ENCODE measurements at places on chromosomes 7 and 10.

- DNase-seq, result no peak
These were observed 25.6 kb downstream of the RNF216 start for GRCh38 chr7:5755704-5756504.

- no peak for DNase-seq
These were observed 258.5 kb upstream of the AOAH start for GRCh38 chr7:36982766-36983165.

DNA sequence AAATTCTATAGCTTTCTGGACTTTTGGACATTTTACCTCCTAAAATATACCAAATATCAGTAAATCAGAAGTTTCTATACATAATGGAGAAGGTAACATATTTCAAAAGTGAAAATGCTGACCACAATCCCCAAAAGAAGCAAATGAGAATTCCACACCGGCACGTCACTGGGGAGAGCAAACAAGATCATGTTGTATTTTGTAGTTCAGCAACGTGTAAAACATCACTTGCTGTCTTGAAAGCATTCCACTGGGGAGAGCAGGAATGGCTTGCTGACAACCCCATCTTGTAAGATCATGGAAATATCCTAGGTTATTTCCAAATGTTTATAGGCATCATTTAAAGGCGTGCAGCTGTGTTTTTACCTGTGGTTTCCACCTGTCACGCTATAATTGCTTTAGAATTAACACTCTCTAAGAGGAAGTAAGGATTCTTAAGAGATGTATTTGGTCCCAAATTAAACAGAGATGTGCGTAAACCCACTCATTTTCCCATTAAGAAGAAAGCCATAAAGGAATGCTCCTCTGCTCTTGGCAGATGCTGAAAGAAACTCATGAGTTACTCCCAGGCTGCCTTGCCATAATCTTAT is 397.1 kb upstream of the POT1 start:
- DNase-seq, result no peak

GRCh38 chr10:73168465-73168803 is 515 bp downstream of the FAM149B1 start:
- DNase-seq, result peak; percentile 25

DNA sequence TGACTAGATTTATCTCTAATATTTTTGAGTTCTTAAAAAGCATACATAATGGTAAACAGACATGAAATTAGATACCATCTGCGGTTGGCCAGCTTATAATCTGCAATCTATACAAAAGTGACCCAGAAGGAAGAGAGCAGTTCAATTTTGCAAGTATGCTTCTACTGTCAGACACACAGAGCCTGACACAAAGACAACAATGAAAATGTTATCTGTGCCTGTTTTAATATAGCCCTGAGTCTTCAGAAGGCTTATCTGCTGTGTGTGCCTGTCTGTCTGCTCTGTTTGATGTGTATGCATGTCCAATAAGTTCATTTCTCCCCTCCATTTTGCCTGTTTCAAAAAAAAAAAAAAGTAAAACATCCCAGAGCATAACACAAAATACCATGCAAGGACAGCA is 73.3 kb upstream of the FHIP2A start:
- no peak for DNase-seq

DNA sequence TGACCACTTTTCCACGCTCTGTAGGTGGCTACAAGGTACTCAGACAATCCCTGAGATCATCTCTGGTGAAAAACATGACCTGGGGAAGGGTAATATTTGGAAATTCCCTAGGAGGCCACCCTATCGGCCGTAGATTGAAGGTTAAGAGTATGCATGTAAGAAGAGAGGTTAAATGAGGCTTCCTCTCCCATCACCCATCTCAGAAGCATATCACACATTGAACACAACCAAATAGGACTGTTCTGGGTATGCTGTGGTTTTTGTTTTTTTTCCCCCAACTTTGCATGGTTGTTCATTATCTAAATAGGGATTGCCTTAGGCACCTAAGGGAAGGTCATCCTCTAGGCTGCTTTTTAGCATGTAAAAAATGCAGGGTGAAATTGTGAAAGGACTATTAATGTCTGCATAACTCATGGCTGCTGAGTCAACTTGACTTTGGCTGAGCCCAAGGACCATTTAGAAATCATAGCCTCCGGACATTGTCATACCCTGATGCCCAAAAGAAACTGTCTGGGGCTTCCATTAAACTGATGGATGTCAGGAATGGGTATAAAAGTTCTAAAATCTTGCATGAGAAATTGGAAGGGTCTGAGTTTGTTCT is 24.7 kb upstream of the ST8SIA6 start:
- DNase-seq, result no peak

GRCh38 chr7:132825932-132826835 is 249.9 kb upstream of the PLXNA4 start:
- DNase-seq, result no peak

- no peak for DNase-seq
These were observed 10.3 kb upstream of the GARS1 start for GRCh38 chr7:30584415-30584814.

GRCh38 chr10:114665406-114665805 is 7.3 kb upstream of the ABLIM1 start:
- no peak for DNase-seq

- no peak for DNase-seq
These were observed 72.8 kb downstream of the CARD11 start for GRCh38 chr7:2970861-2971260.

DNA sequence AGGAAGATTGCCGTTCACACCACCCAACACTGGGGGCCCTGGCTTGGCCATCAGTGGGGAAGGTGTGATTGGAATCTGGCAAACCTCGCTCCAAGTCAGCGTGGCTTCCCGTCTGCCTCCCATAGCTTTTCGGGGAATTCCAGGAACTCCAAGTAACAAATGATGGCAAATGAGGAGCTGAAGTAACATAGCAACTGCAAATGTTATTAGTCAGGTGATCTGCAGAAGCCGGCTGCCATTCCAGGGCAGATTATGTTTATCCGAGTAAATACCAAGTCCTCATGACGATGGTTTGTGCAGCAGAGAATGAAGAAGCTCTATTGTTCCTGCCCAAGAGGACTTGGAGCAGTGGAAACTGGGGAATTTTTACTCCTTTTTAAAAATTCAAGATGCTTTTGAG is 270.5 kb upstream of the PODXL start:
- no peak for DNase-seq

DNA sequence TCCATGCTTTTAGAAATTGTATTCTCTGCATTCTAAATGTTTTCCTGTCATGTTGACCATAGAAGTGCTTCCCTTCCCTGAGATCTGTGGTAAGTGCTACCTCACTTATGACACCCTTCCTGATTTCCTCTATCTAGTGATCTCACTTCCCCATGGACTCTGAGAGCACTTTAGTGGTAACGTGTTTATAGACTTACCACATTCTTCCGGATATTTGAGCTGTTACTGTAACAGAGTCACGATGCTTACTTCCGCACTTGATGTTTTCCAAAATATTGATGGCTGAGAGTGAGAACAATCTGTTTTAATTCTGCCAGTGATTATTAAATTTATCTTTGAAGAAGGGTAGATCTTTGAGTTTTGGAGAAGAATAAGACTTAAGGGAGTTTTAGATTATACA is 60.1 kb upstream of the NAMPT start:
- no peak for DNase-seq

- no peak for DNase-seq
These were observed 161.1 kb downstream of the FANK1 start for GRCh38 chr10:126057494-126057893.

- DNase-seq, result peak; percentile 3
These were observed 32.4 kb downstream of the TSPAN12 start for GRCh38 chr7:120825576-120825975.

DNA sequence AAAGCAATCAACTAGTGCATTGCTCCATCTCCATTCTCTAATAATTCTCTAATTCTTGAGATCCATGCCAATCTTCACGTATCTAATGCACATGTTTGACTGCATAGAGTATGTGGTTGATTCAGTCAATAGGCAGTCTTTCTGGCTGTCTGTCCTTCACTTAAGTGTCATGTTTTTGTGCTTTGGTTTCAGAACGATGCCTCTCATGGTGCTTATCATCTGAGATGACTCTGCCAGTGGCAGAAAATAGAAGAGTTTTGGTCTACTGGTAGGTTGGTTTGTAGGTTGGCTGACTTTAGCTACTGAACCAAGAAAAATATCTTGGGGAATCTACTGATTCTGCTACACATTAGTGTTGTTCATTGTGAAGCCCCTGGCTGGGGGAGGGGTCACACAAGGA is 364.2 kb downstream of the SFMBT2 start:
- DNase-seq, result no peak

GRCh38 chr10:55353414-55353813 is 552.4 kb upstream of the PCDH15 start:
- no peak for DNase-seq

DNA sequence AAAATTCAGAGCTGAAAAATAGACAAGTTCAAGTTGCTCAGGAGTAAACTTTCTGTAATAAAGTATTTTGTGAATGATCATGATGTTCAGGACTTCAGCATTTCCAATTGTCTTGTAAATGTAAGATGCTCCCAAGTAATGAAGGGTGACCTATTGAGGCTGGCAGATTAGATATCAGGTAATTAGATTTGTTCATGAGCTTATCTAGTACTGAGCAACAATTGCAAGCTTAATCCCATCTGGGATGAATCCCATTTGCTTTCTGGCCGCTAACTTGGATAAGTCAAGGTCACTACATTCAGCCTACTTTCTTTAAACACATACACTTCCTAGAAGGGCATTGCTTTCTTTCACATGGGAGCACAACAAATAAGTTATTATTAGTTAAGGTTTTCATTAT is 82.4 kb upstream of the ITGB1 start:
- DNase-seq, result no peak

GRCh38 chr7:144028547-144028946 is 20.2 kb upstream of the OR2A5 start:
- no peak for DNase-seq

GRCh38 chr10:71582019-71582418 is 137.6 kb downstream of the C10orf105 start:
- no peak for DNase-seq

- no peak for DNase-seq
These were observed 9.2 kb upstream of the GSAP start for GRCh38 chr7:77425101-77426051.

DNA sequence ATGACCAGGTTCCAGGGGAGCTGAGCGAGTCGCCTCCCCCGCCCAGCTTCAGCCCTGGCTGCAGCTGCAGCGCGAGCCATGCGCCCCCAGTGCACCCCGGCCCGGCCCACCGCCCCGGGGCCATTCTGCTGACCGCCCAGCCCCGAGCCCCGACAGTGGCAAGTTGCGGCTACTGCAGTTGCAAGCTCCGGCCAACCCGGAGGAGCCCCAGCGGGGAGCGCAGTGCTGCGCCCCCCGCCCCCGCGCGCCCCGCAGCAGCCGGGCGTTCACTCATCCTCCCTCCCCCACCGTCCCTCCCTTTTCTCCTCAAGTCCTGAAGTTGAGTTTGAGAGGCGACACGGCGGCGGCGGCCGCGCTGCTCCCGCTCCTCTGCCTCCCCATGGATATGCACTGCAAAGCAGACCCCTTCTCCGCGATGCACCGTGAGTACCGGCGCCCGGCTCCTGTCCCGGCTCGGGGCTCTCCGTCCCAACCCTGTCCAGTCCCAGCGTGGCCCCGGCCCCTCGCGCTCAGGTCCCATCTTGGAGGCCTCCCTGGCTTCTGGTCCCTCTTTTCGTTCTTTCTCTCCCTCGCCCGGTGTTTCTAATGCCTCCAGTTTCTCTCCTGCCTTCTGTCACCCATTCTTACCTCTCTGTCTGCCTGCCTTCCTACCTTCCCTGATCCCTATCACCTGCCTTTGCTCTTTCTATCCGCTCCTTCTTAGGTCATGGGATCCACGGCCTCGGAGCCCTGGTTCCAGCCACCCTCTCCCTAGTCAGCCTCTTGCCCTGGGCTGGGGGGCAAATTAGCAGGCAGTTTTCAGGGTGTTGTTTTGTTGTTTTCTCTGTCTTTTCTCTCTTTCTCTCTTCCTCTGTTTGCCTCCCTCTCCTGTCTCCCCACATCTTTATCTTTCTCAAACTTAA is 751 bp downstream of the PAX2 start:
- no peak for DNase-seq

DNA sequence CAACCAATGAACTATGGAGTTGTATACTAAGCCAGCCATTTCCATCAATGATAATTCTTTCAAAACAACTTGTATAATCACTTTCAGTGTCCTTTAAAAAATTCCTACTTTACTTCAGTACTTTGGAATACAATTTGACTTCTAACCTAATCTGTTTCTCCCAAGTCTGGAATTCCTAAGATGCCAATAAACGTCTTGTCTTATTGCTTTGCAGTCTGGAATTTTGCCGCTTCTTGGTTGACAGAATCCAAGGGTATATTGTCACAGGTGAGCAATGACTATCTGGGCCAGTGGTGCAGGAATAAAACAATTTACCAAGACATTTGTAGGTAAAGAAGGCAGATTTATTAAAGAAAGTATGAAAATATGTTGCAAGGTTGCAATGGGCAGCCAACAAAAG is 21.8 kb downstream of the RP9 start:
- no peak for DNase-seq

DNA sequence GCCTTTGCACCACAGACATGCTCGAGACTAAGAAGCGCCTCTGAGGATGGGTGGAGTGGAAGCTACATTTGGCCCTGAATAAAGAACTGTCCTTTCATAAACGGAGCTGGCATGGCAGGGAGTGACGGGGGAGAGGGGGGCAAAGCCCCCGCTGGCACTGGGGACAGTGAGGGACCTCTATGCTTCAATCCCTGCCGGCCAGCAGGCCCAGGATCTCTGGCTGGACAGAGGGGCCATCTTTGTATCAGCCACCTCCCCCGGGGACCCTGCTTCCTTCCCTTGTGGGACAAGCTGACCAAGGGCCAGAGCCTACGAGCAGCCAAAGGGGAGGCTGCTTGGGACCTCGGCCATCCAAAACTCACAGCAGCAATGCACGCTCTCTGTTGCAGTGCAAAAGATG is 28.2 kb upstream of the ECHDC3 start:
- no peak for DNase-seq

- DNase-seq, result no peak
These were observed 8.8 kb upstream of the INTS1 start for GRCh38 chr7:1512781-1513656.

GRCh38 chr7:69277366-69277765 is 320.9 kb upstream of the AUTS2 start:
- no peak for DNase-seq
